ENCODE measurements at places on chromosomes 3 and 15. TPM values are rescaled to one million over a fixed set of nuclear protein-coding genes. Genes with fewer than 3 reads are reported as not detected.

Gene SPATA12
- total RNA-seq = 0.83 TPM

Gene GASK1A
- 11.1 TPM for total RNA-seq

Gene SLC49A4
- total RNA-seq = 21.7 TPM

Gene PLS1
- 7.4 TPM for total RNA-seq

DNA sequence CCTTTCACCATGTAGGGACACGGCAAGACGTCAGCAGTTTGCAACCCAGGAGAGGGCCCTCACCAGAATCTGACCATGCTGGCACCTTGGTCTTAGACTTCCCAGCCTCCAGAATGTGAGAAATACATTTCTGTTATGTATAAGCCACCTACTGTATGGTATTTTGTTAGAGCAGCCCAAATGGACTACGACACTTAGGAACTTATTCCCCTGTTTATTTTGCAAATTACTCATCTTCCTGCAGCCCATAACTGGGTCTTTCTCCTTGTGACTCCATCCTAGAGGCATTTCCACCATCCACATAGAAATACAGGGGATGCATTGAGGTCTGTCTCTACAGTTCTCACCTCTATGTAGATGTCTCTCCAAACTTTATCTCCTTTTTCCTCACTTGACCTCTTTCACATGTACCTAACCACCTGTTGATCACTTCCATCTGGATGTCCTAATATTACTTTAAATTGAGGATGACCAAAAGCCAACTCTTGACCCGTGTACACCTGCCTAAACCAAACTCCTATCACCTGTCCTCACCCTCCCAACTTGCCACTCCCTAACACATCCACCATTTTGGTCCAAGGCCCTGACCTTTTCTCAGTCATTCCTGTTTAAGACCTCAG lies 406.0 kb upstream of the WNT5A start:
- DNase-seq = no peak

- no peak for DNase-seq
Measured at GRCh38 chr15:100771746-100772145, 107.9 kb upstream of the ALDH1A3 start.

- DNase-seq = no peak
Measured at GRCh38 chr3:72814308-72814707, 33.9 kb downstream of the SHQ1 start.

- no peak for DNase-seq
Measured at GRCh38 chr3:126308394-126309125, 48.6 kb downstream of the KLF15 start.

DNA sequence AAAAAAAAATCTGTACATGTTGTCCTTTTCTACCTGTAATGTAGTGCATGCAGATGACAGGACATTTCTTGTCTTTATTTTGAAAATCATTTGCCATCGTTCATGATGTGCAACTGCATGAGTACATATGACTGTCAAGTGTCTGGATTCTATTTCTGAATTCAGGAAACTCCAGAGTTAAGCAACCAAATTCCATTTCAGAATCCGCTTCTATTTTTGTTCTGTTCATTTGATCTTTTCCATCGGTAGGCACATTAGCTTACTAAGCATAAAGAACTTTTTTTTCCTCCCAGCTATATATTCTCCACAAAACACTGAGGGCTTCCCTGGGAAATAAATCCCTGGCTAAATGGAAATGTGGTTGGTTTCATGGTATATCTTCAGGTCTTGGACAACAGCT lies 365.6 kb downstream of the PTPRG start:
- DNase-seq = no peak

All from adrenal gland (tissue), 19 donors.